Sigmoid colon (tissue), 7 donors: ENCODE measurements at places on chromosomes 5 and 9. TPM values are rescaled to one million over a fixed set of nuclear protein-coding genes. Genes with fewer than 3 reads are reported as not detected.

SLU7 gene
- total RNA-seq = 72.4 TPM

GKAP1 gene
- 21.3 TPM for total RNA-seq

- DNase-seq = no peak
These were observed 111.4 kb downstream of the PDE8B start for GRCh38 chr5:77321793-77322394.

PRLR gene
- 0.71 TPM for total RNA-seq

DCANP1 gene
- total RNA-seq = not detected

DNA sequence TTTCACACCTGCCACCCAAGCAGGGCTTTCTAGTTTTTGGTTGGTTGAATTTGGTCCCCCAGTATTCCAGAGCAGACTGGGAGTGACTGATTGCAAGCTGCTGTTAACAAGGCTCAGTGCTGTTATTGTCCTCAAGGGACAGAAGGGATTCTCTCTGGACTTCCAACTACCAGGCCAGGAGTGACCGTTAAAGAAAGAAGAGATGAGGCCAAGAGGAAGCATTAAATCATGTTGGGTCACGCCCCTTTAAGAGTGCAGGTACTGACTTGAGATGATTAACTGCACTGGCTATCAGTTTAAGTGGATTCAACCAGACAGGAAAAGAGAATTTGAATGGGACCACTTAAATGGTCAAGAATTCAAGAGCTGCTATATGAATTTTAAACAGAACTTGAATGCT is 220.8 kb upstream of the PCSK5 start:
- no peak for DNase-seq

- no peak for DNase-seq
These were observed 482.2 kb upstream of the KIF2A start for GRCh38 chr5:61823781-61824180.

GRCh38 chr5:159441441-159441840 is 111.2 kb upstream of the IL12B start:
- no peak for DNase-seq

GRCh38 chr9:121910491-121911040 is 182.5 kb downstream of the TTLL11 start:
- no peak for DNase-seq

GRCh38 chr5:179288101-179288808 is 57.0 kb downstream of the ADAMTS2 start:
- peak; percentile 56 for DNase-seq
